ENCODE measurements at places on chromosomes 11 and 22. TPM values are rescaled to one million over a fixed set of nuclear protein-coding genes. Genes with fewer than 3 reads are reported as not detected.

- DNase-seq, result no peak
- no peak overlapping the region for H3K27ac ChIP-seq
- H3K27me3 ChIP-seq, result no peaks in the 10 kb centered on the region
- H3K4me1 ChIP-seq, result no peaks in the 10 kb centered on the region
- H3K36me3 ChIP-seq, result no peaks in the 10 kb centered on the region
- no peak overlapping the region for H3K4me3 ChIP-seq
Measured at GRCh38 chr11:125263268-125263790, 98.8 kb downstream of the PKNOX2 start.

DNA sequence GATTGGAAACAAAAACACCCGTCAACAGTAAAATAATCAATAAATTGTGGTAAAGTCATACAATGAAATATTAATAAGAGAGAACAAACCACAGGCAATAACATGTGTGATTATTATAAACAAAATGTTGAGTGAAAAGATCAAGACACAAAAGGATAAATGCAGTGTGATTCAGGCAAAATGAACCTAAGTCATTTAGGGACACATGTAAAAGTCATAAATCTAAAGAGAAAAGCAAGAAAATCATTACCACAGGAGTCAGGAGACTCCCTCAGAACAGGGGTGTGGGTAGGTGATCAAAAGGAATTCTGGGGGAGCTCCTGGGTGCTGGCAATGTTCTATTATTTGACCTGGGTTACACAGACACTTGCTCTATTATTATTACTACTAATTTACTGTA lies 47.9 kb upstream of the PPP2R1B start:
- H3K27me3 ChIP-seq, result no peaks in the 10 kb centered on the region
- no peak overlapping the region for H3K27ac ChIP-seq
- no peak for DNase-seq
- H3K4me1 ChIP-seq, result no peaks in the 10 kb centered on the region
- no peaks in the 10 kb centered on the region for H3K36me3 ChIP-seq
- no peak overlapping the region for H3K4me3 ChIP-seq

DNA sequence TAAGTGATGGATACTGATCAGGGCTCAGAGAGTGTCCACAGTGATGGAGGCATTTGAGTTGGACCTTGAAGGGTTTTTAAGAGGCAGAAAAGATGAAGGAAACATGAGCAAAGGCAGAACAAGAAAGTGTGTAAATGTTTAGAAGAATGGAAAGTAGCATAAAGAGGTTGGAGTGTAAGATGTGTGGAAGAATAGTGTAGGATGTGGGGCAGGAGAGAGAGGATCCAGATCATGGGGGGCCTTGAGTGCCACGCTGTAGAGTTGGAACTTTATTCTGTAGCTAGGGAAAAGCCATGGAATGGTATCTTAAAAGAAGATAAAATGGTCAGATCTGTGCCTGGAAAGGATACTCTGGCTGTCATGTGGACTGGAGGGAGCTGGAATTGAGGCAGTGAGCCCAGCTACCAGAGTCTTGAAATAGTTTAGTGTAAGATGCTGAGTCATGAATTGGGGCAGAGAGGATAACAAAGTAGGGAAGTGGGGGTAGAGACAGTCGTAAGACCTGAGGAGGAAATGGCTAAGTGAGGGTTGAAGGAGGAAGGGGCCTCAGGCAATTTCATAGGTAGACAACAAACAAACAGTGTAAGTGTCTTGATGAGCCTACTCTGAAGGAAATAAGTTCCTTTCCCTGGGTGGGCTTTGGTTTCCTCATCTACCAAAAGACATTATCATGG lies 6.7 kb downstream of the KCNE3 start:
- no peaks in the 10 kb centered on the region for H3K27me3 ChIP-seq
- H3K4me3 ChIP-seq, result no peak overlapping the region
- no peak overlapping the region for H3K27ac ChIP-seq
- H3K4me1 ChIP-seq, result no peaks in the 10 kb centered on the region
- no peak for DNase-seq

GRCh38 chr11:110525883-110526282 lies 96.1 kb downstream of the FDX1 start:
- H3K27ac ChIP-seq, result no peak overlapping the region
- H3K36me3 ChIP-seq, result no peaks in the 10 kb centered on the region
- H3K4me1 ChIP-seq, result peaks cover 17% of the 10 kb centered on the region
- H3K4me3 ChIP-seq, result no peak overlapping the region
- no peaks in the 10 kb centered on the region for H3K27me3 ChIP-seq
- DNase-seq, result no peak

DNA sequence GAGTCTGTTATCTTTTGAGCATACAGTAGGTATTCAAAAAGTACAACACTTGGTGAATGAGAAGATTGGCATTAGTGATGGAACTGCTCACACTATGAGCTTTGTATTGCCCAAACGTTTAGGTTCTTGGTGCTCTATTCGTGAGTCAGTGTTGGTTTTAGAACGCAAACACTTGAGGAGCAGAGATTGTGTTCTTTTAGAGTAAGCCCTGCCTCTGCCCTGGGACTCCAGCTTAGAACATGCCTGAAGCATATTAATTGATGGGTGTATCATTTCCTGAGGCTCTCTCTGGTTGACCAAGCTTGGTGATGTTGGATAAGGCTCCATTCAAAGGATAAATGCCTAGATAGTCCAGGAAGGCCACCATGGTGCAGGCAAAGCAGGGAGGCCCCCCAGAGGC lies 10.9 kb downstream of the MTNR1B start:
- H3K4me3 ChIP-seq, result no peak overlapping the region
- no peak for DNase-seq
- no peaks in the 10 kb centered on the region for H3K27me3 ChIP-seq
- H3K27ac ChIP-seq, result no peak overlapping the region
- no peaks in the 10 kb centered on the region for H3K4me1 ChIP-seq

DNA sequence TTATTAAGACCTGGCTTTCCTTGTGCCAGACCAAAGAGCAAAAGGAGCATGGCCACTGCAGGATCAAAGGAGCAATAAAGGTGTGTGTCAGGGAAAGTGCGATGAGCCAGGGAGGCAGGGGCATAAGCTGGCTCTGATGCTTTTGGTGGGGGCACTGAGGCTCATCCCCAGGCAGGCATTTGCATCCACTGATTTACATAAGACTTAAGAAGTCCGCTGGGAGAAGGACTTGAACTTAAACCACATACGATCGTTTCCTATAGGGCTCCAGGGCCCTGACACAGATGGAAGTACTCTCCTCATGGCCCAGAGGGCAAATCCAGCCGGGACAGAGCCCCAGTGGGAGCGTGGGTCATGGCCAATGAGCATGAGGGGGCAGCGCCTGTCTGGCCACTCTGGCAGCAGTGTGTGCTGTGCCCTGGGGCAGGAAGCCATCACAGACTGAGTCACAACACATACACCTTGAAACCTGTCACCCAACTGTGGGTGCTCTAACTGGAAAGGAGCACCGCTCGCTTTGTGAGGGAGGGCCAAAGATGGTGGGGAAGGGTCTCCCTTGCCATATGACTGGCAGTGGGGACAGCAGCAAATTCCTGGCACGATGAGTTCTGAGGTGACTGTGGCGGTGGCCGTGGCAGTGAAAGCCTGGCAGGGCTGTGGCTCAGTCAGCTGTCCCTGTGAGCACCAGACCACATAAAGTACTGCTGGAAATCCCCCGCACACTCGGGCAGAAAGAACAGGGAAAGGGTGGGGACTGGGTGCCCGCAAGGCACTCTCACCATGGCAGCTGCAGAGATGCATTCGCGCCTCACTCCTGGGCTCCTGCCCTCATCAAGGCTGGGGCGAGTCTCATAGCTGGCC lies 79.4 kb upstream of the LMO1 start:
- H3K27ac ChIP-seq, result no peak overlapping the region
- H3K4me3 ChIP-seq, result no peak overlapping the region
- H3K27me3 ChIP-seq, result no peaks in the 10 kb centered on the region
- H3K4me1 ChIP-seq, result no peaks in the 10 kb centered on the region
- H3K36me3 ChIP-seq, result no peaks in the 10 kb centered on the region
- DNase-seq, result no peak

- no peaks in the 10 kb centered on the region for H3K27me3 ChIP-seq
- peak; percentile 70 for DNase-seq
- H3K4me3 ChIP-seq, result peak within 1 kb of the TSS; percentile 51
Measured at GRCh38 chr11:17351510-17352176, at the start of gene NCR3LG1. TSS of gene NCR3LG1 (plus strand) at chr11:17351800. CDS start at chr11:17351970, 170 bp downstream.

DNA sequence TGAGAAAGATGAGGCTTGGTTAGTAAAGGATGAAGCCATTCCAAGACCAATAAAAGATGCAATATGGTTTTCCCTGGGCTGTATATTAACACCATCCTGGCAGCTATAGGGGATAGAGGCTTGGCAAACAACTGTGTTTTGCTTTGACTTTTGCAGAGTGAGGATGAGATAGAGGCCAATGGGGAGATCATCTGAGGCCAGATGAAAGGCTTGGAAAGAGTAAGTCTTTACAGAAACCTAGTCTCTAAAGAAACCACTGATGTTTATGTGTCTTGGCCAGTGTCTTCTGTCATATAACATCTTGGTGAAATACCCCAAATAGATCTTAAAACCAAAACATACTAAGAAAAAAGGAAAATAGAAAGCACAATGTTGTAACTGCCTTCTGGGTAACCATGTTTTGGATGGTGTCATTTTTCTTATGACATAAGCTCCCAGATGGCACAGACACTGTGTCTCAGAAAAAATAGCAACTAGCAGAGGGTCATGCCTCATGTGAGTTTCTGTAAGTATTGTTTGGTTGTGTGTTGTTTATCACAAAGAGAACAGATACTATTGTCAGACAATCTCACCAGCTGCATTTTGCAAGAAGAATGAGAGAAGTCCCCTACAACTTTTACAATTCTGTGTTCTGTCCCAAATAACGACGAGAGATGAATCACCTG lies 305.4 kb downstream of the ST3GAL4 start:
- H3K4me1 ChIP-seq, result no peaks in the 10 kb centered on the region
- no peak overlapping the region for H3K27ac ChIP-seq
- H3K4me3 ChIP-seq, result no peak overlapping the region
- no peaks in the 10 kb centered on the region for H3K27me3 ChIP-seq
- H3K36me3 ChIP-seq, result no peaks in the 10 kb centered on the region

DNA sequence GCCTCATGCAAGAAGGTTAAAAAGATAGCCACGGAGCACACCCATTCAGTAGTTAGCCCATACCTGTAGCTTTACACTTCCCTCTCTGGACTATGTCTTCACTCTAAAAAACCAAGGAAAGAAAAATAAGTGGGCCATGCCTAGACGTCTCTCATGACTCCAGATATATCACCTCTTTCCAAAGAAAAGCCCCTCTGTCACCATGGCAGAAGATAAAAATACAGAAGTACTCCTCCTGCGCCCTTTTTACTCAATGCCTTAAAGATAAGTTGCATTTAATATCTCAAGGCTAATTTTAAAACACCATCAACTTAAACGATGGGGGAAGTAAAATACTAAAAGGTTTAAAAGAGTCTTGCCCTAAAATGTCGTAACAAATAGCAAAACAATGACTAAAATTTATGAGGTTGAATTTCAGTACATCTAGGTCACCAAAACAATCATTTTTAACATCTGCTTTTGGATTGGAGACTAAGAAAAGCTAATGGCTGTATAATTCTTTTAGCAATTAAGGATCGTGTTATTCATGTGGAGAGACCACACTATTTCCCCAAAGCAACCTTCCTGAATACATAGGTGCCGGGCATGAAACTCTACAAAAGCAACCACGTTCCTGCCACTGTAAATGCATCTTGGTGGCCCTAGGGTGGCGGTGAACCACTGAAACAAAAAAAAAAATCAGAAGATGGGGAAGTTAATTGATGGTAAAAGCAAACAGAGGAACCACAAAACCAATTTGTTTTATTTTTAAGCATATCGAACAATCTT lies 46.0 kb downstream of the CELF1 start:
- DNase-seq, result no peak
- H3K4me3 ChIP-seq, result no peak overlapping the region
- H3K36me3 ChIP-seq, result peaks cover 3% of the 10 kb centered on the region
- no peaks in the 10 kb centered on the region for H3K27me3 ChIP-seq
- H3K4me1 ChIP-seq, result peaks cover 72% of the 10 kb centered on the region

DNA sequence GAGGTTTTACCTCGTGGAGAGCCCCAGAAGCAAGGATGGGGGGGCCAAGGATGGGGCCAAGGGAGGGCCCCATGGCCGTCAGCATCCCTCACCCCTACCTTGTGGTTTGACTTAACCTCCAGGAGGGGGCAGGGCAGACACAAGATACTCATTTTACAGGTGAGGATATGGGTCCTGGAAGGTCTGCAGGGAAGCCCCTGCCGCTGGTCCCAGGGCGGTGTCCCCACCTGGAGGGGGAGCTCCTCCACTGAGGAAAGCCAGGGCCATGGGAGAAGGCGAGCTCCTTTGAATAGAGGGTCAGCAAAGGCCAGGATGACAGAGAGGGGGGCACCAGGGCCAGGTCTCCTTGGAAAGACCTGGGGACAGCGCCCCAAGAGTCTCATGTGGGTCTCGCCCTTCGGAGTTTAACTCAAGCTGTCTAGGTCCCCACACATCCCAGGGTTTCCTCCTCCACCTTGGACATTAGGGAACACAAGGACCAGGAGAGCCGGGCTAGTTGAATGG lies 5.9 kb upstream of the ADORA2A start:
- peak; percentile 41 for DNase-seq
- no peak overlapping the region for H3K27ac ChIP-seq
- no peak overlapping the region for H3K4me3 ChIP-seq
- no peaks in the 10 kb centered on the region for H3K36me3 ChIP-seq
- H3K27me3 ChIP-seq, result no peaks in the 10 kb centered on the region
- H3K4me1 ChIP-seq, result peaks cover 20% of the 10 kb centered on the region

- no peaks in the 10 kb centered on the region for H3K4me1 ChIP-seq
- no peaks in the 10 kb centered on the region for H3K27me3 ChIP-seq
- H3K27ac ChIP-seq, result no peak overlapping the region
- H3K4me3 ChIP-seq, result no peak overlapping the region
Measured at GRCh38 chr11:130738611-130739010, 177.7 kb downstream of the SNX19 start.

Gene POTEH
- not detected for polyA plus RNA-seq

Gene SYT8
- polyA plus RNA-seq, result not detected

Gene TSPAN32
- polyA plus RNA-seq, result 14.6 TPM

Gene NAV2
- polyA plus RNA-seq, result 1.1 TPM

Gene SMC1B
- not detected for polyA plus RNA-seq

Gene SOX6
- polyA plus RNA-seq, result not detected

Gene TNNT3
- polyA plus RNA-seq, result not detected

Gene MAJIN
- not detected for polyA plus RNA-seq

Gene HMGXB4
- polyA plus RNA-seq, result 13.0 TPM

Gene DUSP8
- 1.5 TPM for polyA plus RNA-seq

Gene KCNJ5
- polyA plus RNA-seq, result not detected

Gene UVRAG
- polyA plus RNA-seq, result 20.5 TPM

Gene RIMBP3C
- polyA plus RNA-seq, result 0.49 TPM

Measured in CD4-positive, alpha-beta memory T cell (primary cell).